Activated CD4-positive, alpha-beta T cell treated with anti-CD3 and anti-CD28 coated beads for 36 hours (primary cell): ENCODE measurements at places on chromosomes 7 and 10. TPM values are rescaled to one million over a fixed set of nuclear protein-coding genes. Genes with fewer than 3 reads are reported as not detected.

- DNase-seq = peak; percentile 44
- no peak overlapping the region for H3K27ac ChIP-seq
- H3K4me1 ChIP-seq = peaks cover 68% of the 10 kb centered on the region
- H3K27me3 ChIP-seq = no peaks in the 10 kb centered on the region
- peaks cover 75% of the 10 kb centered on the region for H3K36me3 ChIP-seq
Observed at GRCh38 chr7:155741805-155742204, 70.5 kb downstream of the SHH start.

The OR6V1 gene
- total RNA-seq = not detected

The WDFY4 gene
- 0.09 TPM for total RNA-seq

DNA sequence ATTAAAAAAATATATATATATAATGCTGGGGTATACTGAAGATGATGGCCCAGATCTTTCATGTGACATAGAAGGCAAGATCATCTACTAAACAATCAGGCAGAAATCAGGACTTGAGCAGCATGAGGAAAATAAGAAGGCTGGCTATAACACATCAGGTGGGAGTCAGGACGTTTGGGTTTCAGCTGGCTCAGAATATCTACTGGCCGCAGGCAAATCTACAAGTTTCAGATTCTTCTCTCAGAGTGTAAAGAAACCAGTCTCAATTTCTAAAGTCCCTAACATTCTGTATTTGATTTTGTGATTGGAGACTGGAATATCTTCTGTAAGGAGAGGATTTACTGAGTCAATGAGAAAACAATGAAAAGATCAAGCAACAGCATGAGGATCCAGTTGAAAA is 37.7 kb upstream of the FAM3C start:
- H3K27me3 ChIP-seq = no peaks in the 10 kb centered on the region
- H3K4me3 ChIP-seq = no peak overlapping the region
- no peak for DNase-seq
- H3K27ac ChIP-seq = no peak overlapping the region

The DEPP1 gene
- total RNA-seq = 0.28 TPM

GRCh38 chr10:12724807-12725579 is 276.5 kb downstream of the CCDC3 start:
- no peak for DNase-seq
- H3K4me3 ChIP-seq = no peak overlapping the region
- H3K4me1 ChIP-seq = peaks cover 35% of the 10 kb centered on the region

GRCh38 chr7:25389489-25390106 is 161.3 kb upstream of the NPVF start:
- no peaks in the 10 kb centered on the region for H3K27me3 ChIP-seq
- no peak overlapping the region for H3K27ac ChIP-seq
- no peaks in the 10 kb centered on the region for H3K36me3 ChIP-seq
- no peaks in the 10 kb centered on the region for H3K4me1 ChIP-seq
- DNase-seq = peak; percentile 19

DNA sequence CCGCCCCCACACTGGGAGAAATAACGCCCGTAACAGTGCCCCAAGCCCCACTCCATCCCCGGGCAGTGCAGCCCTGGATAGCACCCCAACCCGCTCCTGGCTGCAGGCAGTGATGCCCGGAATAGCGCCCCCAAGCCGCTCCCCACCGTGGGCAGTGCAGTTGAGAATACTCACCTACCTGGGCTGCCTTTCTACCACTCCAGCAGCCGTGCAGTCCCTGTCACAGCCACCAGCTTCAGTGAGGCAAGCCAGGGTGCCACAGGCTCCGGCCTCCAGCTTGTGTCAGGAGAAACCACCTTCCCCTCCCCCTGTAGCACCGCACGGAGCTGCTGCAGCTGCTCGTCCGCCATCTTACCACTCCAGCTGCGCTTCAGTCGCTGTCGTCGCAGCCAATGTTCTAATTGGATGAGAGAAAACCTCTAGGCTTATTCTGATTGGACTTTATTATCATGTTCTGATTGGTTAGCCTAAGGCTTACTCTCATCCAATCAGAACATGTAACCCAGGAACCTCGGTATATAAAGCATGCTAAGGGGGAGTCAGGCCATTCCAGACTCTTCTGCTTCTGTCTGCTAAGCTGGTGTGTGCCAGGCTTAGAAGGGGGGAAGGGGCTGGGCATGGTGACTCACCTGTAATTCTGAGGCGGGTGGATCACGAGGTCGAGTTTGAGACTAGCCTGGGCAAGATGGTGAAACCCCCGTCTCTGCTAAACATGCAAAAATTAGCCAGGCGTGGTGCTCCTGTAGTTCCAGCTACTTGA is 53.2 kb upstream of the ZNF33B start:
- no peaks in the 10 kb centered on the region for H3K36me3 ChIP-seq
- no peak overlapping the region for H3K4me3 ChIP-seq
- peaks cover 2% of the 10 kb centered on the region for H3K27me3 ChIP-seq
- no peak for DNase-seq
- H3K27ac ChIP-seq = no peak overlapping the region
- H3K4me1 ChIP-seq = no peaks in the 10 kb centered on the region

DNA sequence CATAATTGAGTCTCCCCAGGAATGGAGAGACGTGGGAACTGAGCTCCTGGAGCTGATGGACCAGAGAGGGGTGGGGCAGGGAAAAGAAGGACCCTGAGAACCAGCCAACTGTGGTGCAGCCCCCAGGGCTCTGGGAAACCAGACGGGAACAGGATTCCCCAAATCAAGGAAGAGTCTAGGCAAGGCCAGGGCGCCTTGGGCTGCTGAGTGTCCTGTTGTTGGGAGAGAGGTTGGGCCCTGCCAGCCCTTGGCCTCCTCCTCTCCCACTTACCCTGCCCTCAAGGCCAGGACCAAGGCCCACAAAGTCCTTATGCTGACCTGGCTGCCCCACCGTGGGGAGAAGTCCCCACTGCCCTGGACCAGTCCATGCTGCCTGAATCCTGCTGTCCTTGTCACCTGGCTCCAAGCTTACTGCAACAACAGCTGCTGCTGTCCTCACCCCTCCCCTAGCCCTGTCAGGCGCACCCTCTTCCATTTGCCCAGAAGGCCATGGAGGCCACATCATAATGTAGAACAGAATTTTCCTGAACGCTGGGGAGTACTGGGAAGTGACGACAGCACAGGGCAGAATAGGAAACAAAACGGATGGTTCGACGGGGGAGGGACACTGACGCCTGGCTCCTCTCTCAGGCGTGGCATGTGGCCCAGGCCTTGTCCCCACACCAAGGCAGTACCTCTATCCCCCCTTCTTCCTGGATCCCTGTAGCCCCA is 132.9 kb upstream of the ZMIZ1 start:
- no peaks in the 10 kb centered on the region for H3K27me3 ChIP-seq
- peaks cover 2% of the 10 kb centered on the region for H3K4me1 ChIP-seq
- no peaks in the 10 kb centered on the region for H3K36me3 ChIP-seq

GRCh38 chr10:23613900-23614299 is 175.0 kb downstream of the OTUD1 start:
- H3K27me3 ChIP-seq = no peaks in the 10 kb centered on the region
- H3K27ac ChIP-seq = no peak overlapping the region
- H3K4me3 ChIP-seq = no peak overlapping the region
- no peaks in the 10 kb centered on the region for H3K36me3 ChIP-seq

The PTPRZ1 gene
- total RNA-seq = not detected

- peaks cover 39% of the 10 kb centered on the region for H3K4me1 ChIP-seq
- H3K27ac ChIP-seq = no peak overlapping the region
- H3K27me3 ChIP-seq = no peaks in the 10 kb centered on the region
- no peak overlapping the region for H3K4me3 ChIP-seq
- no peaks in the 10 kb centered on the region for H3K36me3 ChIP-seq
Observed at GRCh38 chr7:2515424-2516193, 4.0 kb upstream of the LFNG start.

The RELN gene
- total RNA-seq = not detected

DNA sequence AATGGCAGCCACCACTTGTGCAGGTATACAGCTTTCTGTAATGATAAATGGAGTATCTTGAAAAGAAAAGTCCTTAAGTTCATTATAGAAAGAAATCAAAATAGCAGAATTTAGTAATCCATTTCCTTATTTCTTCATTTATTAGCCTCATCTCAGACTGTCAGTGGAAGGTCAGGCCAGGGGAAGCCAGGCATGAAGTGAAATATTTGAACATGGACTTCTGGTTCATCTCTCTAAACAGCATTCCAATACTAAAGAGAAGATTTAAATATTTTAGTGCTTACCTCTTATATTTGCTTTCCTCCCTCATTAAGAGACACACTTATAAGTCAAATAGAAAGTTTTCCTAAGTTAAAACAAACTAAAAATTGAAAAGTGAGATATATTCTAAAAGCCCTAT is 26.8 kb downstream of the TRDMT1 start:
- no peak overlapping the region for H3K27ac ChIP-seq
- H3K4me1 ChIP-seq = peaks cover 20% of the 10 kb centered on the region
- H3K27me3 ChIP-seq = no peaks in the 10 kb centered on the region

DNA sequence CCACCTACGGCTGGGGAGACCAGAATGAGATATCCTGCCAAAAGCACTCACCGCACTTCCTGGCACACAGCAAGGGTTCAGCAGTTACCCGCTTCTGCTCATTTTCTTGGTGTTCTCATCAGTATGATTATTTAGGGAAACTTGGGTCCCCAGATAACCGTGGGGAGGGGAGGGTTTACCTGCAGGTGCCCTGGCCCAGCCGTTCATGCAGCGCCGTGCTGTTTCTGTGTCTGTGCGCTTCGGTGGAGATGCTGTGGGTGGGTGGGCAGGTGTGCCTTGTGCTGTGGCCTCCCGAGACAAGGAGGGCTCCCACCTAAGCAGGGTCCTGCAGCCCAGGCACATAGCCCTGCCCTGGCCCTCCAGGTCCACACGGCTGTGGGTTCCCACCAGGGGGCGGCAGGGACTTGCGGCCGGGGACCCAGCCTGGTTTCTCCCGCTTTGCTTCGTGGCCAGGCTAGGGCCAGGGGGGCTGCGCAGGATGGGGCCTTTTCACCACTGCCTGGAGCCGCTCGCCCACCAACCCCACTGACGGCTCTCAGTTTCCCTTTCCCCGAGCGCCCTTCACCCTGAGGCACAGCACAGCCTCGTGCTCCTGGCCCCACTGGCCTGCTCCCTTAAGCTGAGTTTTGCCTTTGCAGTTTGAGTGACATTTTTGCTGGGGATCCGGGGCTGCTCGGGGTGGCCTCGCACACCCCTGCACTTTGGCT is 78.5 kb downstream of the LHPP start:
- no peaks in the 10 kb centered on the region for H3K27me3 ChIP-seq
- no peak overlapping the region for H3K27ac ChIP-seq
- H3K36me3 ChIP-seq = no peaks in the 10 kb centered on the region
- H3K4me1 ChIP-seq = peaks cover 4% of the 10 kb centered on the region

- H3K27me3 ChIP-seq = peaks cover 7% of the 10 kb centered on the region
- H3K4me1 ChIP-seq = peaks cover 7% of the 10 kb centered on the region
- DNase-seq = peak; percentile 1
- no peak overlapping the region for H3K27ac ChIP-seq
Observed at GRCh38 chr10:132471484-132471883, 66.1 kb upstream of the INPP5A start.

GRCh38 chr10:79191951-79192676 is 123.3 kb downstream of the ZMIZ1 start:
- H3K27me3 ChIP-seq = no peaks in the 10 kb centered on the region
- H3K36me3 ChIP-seq = no peaks in the 10 kb centered on the region
- no peak for DNase-seq
- no peaks in the 10 kb centered on the region for H3K4me1 ChIP-seq

- H3K4me1 ChIP-seq = no peaks in the 10 kb centered on the region
- H3K36me3 ChIP-seq = no peaks in the 10 kb centered on the region
- no peak overlapping the region for H3K4me3 ChIP-seq
- H3K27ac ChIP-seq = no peak overlapping the region
- peaks cover 10% of the 10 kb centered on the region for H3K27me3 ChIP-seq
Observed at GRCh38 chr10:44781131-44781530, 130.0 kb upstream of the TMEM72 start.

GRCh38 chr10:9608602-9609001 is 1409.1 kb upstream of the CELF2 start:
- peaks cover 22% of the 10 kb centered on the region for H3K27me3 ChIP-seq

The CALHM1 gene
- not detected for total RNA-seq

DNA sequence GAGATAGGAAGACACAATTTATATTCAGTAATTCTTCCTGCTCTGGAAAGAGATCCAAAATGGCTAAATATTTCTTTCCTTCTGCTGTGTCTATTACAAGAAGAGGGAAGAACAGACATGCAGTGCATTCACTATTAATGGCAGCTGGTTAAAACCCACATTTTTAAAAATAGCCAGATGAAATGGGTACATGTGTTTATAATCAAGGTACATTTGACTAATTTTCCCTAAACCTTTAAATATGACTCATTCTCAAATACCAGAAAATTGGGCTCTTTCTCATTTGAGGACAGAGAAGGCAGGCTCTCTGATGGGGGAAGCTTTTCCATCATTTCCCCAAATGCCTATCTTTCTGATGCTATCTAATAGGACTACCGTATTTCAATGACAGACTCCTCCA is 215.7 kb upstream of the HABP2 start:
- H3K27ac ChIP-seq = no peak overlapping the region
- peaks cover 5% of the 10 kb centered on the region for H3K27me3 ChIP-seq
- no peak for DNase-seq
- H3K36me3 ChIP-seq = no peaks in the 10 kb centered on the region

GRCh38 chr7:88279323-88279722 is 27.4 kb downstream of the STEAP4 start:
- no peak for DNase-seq
- H3K4me3 ChIP-seq = no peak overlapping the region
- no peaks in the 10 kb centered on the region for H3K4me1 ChIP-seq
- H3K27ac ChIP-seq = no peak overlapping the region
- H3K27me3 ChIP-seq = peaks cover 5% of the 10 kb centered on the region

GRCh38 chr10:12214763-12215218 is 18.8 kb downstream of the CDC123 start:
- H3K36me3 ChIP-seq = peaks cover 47% of the 10 kb centered on the region
- peaks cover 17% of the 10 kb centered on the region for H3K4me1 ChIP-seq
- no peaks in the 10 kb centered on the region for H3K27me3 ChIP-seq
- peak overlapping the region; percentile 77 for H3K27ac ChIP-seq

GRCh38 chr10:14353291-14353913 is 22.7 kb upstream of the FRMD4A start:
- H3K4me3 ChIP-seq = no peak overlapping the region
- no peaks in the 10 kb centered on the region for H3K36me3 ChIP-seq
- no peak for DNase-seq
- no peaks in the 10 kb centered on the region for H3K4me1 ChIP-seq
- H3K27me3 ChIP-seq = peaks cover 12% of the 10 kb centered on the region

DNA sequence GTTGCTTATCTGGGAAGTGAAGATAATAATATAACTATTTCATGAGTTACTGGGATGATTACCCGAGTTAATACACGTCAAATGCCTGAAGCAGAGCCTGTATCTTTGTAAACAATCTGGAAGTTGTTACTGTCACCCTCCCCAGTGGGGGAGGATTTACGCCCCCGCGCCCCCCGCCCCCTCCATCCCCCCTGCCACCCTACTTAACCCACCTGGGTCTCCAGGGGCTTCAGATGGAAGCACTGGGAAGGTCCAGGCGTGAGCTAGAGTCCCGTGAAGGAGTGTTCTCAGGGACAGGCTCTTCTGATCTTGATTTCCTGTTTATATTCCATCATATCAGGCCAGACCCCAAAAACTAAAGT is 691 bp upstream of the PPA1 start:
- no peaks in the 10 kb centered on the region for H3K27me3 ChIP-seq
- peaks cover 25% of the 10 kb centered on the region for H3K4me1 ChIP-seq
- H3K36me3 ChIP-seq = peaks cover 20% of the 10 kb centered on the region
- DNase-seq = no peak
- H3K27ac ChIP-seq = peak overlapping the region; percentile 87

GRCh38 chr7:100432621-100433275 is 3.1 kb downstream of the MEPCE start:
- no peak for DNase-seq
- no peak overlapping the region for H3K4me3 ChIP-seq
- peak overlapping the region; percentile 88 for H3K27ac ChIP-seq
- H3K27me3 ChIP-seq = no peaks in the 10 kb centered on the region
- H3K4me1 ChIP-seq = peaks cover 52% of the 10 kb centered on the region
